ENCODE measurements at places on chromosomes 4 and X. TPM values are rescaled to one million over a fixed set of nuclear protein-coding genes. Genes with fewer than 3 reads are reported as not detected.

DNA sequence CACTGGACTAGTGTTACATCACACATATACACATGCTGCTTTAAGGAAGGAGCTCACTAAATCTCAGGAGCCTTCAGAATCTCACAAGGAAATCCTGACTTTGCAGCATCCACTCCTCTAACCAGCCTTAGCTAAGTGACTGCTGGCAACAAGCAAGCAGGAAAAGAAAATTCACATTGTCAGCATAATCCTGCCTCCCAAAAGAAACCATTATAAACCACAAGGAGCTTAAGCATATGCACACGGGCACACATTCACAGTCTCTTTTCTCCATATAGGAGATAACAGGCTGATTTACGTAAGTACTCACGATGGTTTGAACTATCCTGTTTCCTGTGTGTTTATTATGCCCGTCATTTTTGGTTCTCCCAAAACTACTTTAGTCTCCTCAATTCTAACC lies 136.3 kb downstream of the TMEM144 start:
- no peak for DNase-seq

DNA sequence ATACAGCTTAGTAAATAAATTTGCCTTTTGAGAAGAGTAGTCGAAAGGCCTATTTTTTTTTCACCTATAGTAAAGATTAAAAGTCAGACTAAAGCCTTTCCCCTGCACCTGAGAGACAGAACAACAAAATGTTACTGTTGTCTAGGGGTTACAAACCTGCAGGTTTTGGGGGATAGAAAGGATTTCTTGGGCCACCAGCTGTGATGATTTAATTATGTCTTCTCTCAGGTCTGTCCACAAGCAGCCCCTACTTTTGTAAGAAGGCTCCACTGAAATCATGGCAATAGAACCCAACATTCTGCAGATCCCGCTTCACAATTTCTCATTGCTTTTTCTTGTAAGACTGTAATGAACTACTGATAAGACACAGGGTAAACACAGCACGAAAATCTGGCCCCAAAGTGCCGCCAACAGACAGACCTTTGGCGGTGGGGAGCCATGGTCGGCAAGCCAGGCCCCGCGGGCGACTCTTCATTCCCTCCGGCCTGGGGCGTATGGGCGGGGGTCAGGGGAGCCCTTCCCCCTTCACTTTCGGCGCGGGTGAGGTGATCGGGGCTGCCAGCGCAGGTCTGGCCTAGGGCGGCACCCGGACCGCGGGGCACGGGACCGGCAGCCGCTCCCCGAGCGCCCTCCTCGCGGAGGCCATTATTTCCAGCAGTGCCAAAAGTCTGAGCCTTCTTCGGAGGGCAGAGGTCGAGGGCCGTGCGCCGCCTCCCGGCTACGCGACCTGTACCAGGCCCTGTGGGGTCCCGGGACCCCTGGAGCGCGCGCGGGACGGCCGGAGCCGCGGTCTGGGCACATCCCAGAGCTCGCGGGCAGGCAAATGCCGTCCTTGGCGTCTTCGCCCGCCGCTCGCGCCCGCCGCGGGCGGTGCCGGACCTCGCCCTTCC lies 812 bp upstream of the KDM6A start:
- DNase-seq = peak; percentile 10

GRCh38 chr4:154491341-154492271 lies at the start of gene DCHS2:
Gene DCHS2 (minus strand): TSS chr4:154491799. CDS start chr4:154491355, 444 bp downstream.
- no peak for DNase-seq

DNA sequence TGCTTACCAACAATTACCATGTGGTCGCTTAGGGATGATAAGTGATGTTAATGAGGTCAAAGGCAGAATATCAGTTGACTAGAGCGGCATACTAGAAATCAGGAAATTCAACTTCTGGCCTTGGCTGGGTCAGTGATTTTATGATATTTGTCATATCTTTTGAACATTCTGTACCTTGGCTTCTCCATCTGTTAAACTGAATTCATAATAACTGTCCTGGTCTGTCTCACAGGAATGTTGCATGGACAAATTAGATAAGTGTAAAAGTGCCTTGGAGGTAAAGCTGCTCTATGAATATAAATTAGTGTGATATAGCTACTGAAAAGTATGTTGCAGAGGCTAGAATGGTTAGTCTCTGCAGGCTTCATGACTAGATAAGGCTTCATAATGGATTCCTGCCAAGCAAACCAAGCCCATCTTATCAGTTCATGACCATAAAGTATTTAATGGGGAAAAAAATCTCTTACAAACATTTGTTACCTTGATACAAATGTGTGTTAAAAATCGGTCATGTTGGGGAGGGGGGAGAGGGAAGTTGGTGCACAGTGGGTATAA lies 104.6 kb upstream of the BMPR1B start:
- DNase-seq = no peak

GRCh38 chr4:25532591-25532990 lies 123.1 kb upstream of the SLC34A2 start:
- no peak for DNase-seq

DNA sequence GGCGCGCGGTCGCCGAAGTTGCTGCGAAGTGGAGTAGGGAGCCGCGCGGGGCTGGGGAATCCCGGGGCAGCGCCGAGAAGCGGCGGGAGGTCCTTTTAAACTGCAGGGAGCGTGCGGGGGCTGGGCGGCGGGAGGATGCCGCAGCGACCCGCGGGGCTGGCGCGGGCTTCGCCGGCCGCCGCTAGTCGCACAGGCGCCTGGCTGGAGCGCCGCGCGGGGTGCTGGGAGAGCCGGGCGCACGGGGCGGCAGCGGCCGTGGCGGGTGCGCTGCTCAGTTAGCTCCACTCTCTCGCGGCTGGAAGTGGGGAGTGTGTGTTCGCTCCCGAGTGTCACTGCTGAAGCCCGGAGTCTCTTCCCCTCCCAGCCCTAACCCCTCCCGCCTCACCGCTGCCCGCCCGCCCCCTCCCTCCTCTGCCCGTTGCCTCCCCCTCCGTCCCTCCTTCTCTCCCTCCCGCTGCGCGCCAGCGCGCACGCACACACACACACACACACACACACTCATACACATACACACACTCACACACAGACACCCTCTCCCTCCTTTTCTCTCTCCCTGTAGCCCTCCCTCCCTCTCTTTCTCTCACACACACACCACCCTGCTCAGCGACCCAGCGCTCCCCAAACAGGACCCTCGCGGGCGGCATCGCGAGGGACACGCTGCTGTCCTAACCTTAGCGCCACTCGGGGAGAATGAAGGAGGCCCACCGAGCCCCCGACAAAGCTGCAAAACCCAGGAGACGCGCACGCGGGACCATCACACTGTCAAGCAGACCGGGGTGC lies at the start of gene NDNF:
Gene NDNF (minus strand): TSS at position 312 of the 780 bp plus-strand sequence. CDS start 26,698 bp downstream, outside the sequence.
- DNase-seq = no peak

GRCh38 chr4:171644430-171645057 lies 168.7 kb upstream of the GALNTL6 start:
- DNase-seq = no peak

DNA sequence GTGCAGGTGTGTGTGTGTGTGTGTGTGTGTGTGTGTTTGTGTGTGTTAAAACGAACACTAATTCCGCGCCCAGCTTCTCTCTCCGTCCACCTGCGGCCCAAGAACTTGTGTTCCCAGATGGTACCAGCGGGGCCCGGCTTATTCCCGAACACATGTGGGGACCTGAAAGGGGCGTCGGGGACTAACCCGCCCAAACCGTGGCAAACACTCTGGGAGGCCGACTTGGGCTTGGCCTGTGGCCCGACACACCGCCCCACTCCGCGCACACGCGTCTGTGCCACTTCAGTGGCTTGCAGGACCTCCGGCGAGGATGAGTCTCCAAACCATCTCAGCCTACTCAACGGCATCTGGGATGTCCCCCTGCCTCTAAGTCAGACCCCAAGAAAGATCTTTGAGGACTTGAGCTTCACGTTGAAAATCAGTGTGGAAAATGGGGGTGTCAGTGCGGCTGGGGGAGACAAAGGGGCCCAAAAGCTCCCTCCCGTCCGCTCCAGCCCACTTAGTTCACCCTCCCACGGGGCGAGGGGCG lies 790 bp upstream of the HHIP start:
- DNase-seq = no peak

GRCh38 chr4:44791831-44792230 lies 65.5 kb upstream of the GNPDA2 start:
- DNase-seq = no peak

- DNase-seq = no peak
Observed at GRCh38 chr4:63983224-63983623, 426.0 kb downstream of the TECRL start.

GRCh38 chr4:113674733-113675132 lies 86.8 kb downstream of the CAMK2D start:
- DNase-seq = no peak

Gene ZNF732
- total RNA-seq = 2.3 TPM
